Activated naive CD8-positive, alpha-beta T cell treated with anti-CD3 and anti-CD28 coated beads for 36 hours (primary cell): ENCODE measurements at places on chromosomes 4 and X. TPM values are rescaled to one million over a fixed set of nuclear protein-coding genes. Genes with fewer than 3 reads are reported as not detected.

The SYTL4 gene
- not detected for total RNA-seq

The MAGEB2 gene
- not detected for total RNA-seq

The AREG gene
- 0.28 TPM for total RNA-seq

The WAS gene
- 89.8 TPM for total RNA-seq

The FGFR3 gene
- total RNA-seq: not detected

The ODAPH gene
- not detected for total RNA-seq
